ENCODE measurements at places on chromosomes 1 and 21.

GRCh38 chr21:37984416-37984815, 68.2 kb upstream of the KCNJ6 start:
- DNase-seq = no peak

DNA sequence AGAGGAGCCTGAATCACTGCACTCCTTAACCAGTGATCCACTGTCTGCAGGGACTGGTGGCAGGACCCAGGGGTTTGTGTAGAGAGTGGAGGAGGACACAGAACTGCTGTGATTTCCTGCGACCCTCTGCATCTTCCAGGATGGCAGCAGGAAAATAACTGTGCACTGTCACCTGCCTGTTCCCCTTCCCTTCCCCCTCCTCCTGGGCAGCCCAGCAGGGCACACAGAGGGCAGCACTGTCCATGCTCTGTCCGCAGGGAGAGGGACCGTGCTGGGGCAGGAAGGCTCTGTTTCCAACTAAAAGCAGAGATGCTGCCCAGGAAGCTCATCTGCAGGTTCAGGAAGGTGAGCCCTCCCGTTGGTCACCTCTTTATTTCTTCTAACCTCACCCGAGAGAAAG, 168.7 kb downstream of the ZBTB18 start:
- no peak for DNase-seq

DNA sequence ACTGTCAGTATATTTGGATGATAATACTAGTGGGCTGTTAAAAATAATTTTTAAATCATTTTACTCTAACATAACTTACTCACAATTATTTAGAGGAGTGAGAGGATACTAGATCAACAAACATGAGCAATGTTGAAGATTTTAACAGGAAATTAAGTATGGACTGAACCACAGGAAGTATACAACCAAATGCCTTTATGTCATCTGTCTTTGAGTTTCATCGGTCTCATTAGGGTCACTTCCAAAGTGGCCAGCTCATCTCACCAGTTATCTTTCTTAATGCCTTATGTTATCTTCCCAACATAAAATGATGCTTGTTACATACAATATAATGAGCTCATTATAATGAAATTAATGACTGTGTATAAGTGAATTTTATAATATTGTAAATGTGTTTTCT, 1.5 kb upstream of the RGS1 start:
- no peak for DNase-seq

DNA sequence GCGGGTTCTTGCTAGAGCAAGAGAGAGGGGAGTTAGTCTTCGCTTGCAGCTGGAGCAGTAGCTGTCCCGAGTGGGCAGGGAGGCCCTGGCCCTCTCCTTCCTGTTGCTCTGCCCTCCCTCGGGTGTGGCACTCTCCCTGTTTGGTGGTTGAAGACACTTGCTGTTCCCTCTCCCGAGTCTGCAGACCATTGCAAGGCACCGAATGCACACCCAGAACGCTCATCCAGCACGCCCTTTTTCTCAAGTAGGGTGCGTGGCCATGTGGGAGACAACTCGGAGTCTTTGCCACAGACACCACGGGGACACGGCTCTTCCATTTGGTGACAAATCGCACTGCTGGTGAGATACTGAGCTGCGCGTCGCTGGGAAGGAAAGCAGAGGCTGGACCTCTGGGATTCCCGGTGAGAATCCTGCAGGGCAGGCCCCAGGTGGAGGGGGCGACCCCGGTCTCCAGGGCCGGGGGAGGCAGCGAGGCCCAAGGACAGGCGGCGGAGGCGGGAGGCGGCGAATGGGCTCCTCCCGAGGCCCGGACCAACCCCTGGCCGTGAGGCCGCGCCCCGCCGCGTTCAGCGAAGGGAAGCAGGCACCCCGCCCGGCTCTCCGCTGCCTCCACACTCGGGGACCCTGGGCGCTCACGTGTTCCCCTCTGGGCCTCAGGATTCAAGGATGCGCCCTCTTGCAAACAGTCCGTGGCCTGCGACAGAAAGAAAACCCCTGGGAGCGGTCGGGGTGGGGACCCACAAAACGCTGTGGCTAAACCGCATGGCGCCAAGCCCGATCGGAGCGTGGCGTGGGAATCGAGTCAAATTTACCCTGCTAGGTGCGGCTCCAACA, 10.4 kb upstream of the TMEM200B start:
- no peak for DNase-seq

DNA sequence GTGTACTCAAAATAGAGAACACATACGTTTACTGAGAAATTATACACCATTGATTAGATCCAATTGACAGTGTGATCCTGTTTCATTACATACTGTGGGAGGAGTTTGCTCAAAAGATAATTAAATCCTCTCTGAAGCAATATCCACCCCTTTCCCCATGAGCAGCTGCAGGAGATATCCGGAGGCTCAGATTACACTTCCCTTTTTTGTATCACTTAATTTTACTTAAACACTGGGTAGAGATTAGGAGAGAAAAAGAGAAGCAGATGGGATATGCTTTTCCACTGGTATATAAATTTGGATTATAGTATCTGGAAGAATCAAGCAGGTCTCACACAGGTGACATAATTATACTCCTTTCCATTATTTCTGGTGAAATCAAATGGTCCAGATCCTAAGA, 333.3 kb upstream of the ZRANB2 start:
- DNase-seq = no peak

GRCh38 chr1:107202007-107202406, 61.2 kb downstream of the NTNG1 start:
- DNase-seq = no peak

DNA sequence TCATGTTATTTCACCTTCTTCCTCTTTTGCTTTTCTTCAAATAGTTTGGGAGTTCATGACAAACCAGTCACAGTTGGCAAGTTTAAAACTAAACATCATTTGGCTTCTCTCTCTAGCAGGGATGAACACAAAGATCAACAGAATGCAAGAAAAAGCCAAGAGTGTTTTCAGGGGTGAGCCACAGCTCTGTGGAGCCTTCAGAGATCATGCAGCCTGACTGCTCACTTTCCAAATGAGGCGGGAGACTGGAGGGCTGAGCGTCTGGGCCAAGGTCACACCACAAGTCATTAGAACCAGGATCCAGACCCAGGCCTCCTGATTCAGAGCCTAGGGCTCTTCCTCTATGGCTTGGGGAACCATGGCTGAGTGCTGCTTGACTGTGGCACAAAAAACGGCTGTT, 2.7 kb downstream of the DPT start:
- DNase-seq = no peak
